Naive B cell (primary cell): ENCODE measurements at places on chromosomes 13 and 19. TPM values are rescaled to one million over a fixed set of nuclear protein-coding genes. Genes with fewer than 3 reads are reported as not detected.

DNA sequence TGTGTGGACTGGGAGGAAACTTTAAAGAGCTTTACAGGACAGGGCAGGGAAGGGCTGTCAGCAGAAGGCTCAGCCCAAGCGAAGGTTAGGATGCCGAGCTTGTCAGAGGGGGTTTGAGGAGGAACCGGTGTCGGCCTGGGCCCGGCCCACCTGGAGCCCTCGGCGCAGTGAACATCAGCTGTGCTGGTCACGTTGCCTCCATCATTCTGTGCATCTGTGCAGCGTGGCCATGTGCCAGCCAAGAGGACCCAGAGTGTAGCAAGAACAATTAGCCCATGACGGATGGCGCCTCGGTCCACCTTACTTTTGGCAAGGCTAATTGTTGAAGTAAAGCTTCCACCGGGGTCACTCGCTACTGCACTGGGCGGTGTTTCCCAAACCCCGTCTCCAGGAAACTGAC, 161.4 kb downstream of the PTPRS start:
- DNase-seq, result no peak
- no peaks in the 10 kb centered on the region for H3K4me1 ChIP-seq
- no peaks in the 10 kb centered on the region for H3K36me3 ChIP-seq
- no peak overlapping the region for H3K27ac ChIP-seq

DNA sequence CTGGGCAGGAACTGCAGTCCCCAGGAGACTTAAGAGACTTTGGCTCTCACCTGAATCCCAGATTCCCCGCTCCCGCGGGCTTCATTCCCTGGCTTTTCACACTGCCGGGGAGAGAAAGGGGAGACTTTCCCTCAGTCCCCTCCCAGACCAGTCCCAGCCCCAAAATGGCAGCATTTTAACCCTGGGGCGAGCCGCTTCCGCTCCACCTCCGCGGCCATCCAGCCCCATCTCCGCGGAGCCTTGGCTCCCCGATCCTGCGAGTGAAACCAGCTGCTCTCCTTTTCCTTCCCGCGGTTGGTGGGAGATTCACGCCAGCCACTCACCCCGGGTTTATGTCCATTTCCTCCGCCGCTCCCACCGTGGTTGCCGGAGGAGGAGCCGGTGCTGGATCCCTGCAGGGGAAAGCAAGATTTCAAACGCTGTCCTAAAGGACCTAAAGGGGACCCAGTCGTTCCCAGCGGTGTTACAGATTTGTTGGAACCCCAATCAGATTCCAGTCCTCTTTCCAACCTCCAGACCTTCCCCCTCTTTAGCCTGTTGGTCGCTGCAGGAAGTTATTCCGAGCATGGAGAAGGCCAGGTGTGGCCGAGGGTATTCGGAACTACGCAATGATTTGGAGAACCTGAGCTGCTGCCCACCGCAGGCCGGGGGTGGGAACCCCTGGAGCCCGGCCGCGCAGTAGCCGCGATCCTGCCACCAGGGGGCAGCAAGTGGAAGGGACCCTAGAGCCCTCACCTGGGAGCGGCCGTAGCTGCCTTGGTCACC, 3.4 kb downstream of the DMKN start:
- peaks cover 12% of the 10 kb centered on the region for H3K4me1 ChIP-seq
- H3K36me3 ChIP-seq, result no peaks in the 10 kb centered on the region
- peaks cover 89% of the 10 kb centered on the region for H3K27me3 ChIP-seq
- peak overlapping the region; percentile 11 for H3K27ac ChIP-seq
- H3K4me3 ChIP-seq, result peak overlapping the region; percentile 53

DNA sequence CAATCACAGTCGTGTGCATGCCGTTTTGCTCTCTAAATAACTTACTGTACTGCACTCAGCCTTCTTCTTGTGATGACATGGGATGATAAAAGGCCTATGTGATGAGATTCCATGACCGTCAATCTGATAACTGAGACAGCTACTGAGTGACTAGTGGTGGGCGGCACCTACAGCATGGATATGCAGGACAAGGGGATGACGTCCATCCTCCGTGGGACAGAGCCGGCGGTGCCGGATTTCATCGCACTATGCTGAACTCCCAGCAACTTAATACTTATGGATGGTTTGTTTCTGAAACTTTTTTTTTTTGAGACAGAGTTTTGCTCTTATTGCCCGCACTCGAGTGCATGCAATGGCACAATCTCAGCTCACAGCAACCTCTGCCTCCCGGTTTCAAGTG, 146.8 kb upstream of the TSHZ3 start:
- no peaks in the 10 kb centered on the region for H3K4me1 ChIP-seq
- H3K36me3 ChIP-seq, result no peaks in the 10 kb centered on the region
- peak overlapping the region; percentile 38 for H3K27ac ChIP-seq
- H3K27me3 ChIP-seq, result no peaks in the 10 kb centered on the region
- no peak for DNase-seq

DNA sequence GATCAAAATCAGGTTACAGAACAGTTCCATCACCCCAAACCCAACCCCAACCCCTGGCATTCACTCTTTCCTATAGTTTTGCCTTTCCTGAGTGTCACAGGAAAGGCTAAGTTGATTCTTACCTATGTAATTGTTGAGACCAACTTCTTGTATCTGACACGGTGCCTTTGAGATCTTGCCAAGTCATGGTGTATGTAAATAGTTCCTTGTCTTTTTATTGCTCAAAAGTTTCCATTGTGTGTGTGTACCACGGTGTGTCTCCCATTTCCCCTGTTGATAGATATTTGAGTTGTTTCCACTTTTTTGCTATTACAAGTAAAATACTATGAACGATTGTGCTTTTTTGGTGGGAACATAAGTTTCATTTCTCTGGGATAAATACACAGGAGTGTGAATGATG, 3.3 kb upstream of the IGFL2 start:
- no peak for DNase-seq
- no peaks in the 10 kb centered on the region for H3K4me1 ChIP-seq
- no peak overlapping the region for H3K27ac ChIP-seq

CNMD gene
- polyA plus RNA-seq, result not detected

FAAP24 gene
- polyA plus RNA-seq, result 3.7 TPM

FGF9 gene
- polyA plus RNA-seq, result 0.43 TPM

GNA15 gene
- polyA plus RNA-seq, result not detected
